MCF 10A (cell line): ENCODE measurements at places on chromosomes 5 and 9.
A peak's percentile ranks its signal among the peaks of the same experiment; 100 is the strongest.

GRCh38 chr5:138632900-138633489 lies 57.8 kb upstream of the HSPA9 start:
- peak; percentile 95 for DNase-seq

GRCh38 chr5:15502208-15502607 lies 2.2 kb downstream of the FBXL7 start:
- DNase-seq = no peak

GRCh38 chr5:173318881-173319620 lies 9.2 kb downstream of the STC2 start:
- DNase-seq = no peak

- DNase-seq = no peak
These were observed 370.0 kb downstream of the PSAT1 start for GRCh38 chr9:78666818-78667414.

DNA sequence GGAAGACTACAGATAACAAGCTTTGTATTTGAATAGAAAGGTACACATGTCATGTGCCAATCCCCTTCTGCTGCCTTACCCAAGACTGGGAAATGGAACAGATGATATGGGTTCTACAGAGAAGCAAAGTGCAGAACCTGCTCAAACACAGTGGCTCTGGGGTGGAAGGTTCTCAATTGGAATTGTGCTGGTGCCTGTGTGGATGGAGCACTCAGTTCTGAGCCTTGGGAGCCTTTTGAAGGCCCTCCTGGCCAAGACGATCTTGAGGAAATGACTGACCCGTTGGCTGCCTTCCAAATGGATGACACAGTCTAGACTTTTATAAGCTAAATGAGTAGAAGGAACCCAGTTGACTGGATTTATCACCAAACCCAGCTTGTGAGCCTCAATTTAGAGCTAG lies 4.2 kb upstream of the PRSS3 start:
- peak; percentile 82 for DNase-seq

- peak; percentile 24 for DNase-seq
These were observed 5.4 kb upstream of the MOCS2 start for GRCh38 chr5:53114988-53115387.

GRCh38 chr9:135050072-135050990 lies 37.1 kb upstream of the OLFM1 start:
- DNase-seq = no peak

DNA sequence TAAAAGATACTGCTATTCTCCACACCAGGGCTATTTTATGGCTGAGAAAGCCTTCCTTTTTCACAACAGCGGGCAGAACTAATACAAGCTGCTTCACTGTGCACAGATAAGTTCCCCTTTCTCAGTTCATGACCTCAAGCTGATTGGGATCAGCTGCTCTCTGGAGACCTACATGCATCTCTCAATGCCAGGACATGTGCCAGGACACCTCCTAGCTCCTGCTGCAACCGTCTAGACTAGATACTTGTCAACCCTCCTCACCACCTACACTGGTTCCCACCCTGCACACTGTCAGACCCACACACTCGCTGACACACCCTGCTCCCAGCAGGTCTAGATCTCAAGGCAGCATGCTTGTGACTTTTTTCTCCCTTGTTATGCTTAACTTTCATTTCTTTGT lies 39.8 kb downstream of the STARD4 start:
- DNase-seq = no peak

DNA sequence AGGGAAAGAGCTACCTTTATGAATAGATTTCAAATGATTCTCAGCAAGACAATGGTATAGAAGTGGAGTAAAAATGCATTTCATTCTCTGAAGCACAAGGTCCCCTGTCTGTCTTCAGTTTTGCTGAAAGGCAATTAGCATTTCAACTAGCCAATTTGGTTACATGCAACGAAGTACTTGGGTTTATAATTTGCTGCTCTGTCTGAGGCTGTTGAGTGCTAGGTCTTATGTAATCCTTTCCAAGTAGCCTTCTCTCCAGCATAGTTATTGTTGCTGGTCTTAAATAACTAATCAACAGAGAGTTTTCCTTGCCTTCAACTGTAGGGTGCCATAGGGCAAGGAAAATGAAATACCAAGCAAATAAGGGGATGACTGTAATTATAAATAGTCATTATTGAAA lies 4.5 kb downstream of the ADGRV1 start:
- DNase-seq = no peak

DNA sequence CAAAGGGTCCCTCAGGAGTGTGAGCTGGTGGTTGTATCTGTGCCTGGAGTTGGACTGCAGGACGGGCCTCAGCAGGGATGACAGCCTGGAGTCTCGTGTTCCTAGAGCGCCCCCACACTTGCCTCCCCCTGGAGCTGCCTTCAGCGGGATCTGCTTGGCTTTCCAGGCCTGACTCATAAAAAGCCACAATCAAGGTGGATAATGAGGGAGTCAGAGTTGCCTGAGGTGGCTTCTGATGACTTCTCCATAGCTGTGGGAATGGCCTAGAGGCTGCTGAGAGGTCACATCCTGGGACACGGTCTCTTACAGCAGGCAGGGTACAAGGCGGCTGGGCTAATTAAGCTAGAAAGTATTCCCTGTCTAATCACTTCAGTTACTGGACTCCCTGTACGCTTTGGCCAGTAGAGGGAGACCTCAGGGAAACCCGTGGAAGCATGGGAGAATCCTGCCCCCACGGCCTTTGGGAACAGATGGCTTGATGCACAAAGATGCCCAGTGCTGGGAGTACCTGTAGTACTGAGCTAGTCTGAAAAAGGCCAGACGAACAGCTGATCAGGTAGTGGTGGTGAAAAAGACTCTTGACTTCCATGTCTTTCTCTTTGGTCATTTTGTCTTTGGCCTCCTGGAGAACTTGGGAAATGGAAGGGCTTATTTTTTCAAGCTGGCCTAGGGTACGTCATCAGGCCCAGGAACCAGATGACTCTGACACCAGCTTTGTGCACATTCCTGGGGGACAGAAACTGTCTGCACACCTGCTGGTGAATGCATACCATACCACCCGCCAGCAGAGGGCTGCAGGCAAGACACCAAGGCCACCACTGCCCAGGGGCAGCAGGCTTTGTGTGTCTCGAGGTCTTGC lies 16.1 kb upstream of the FRRS1L start:
- peak; percentile 65 for DNase-seq

- DNase-seq = peak; percentile 20
These were observed 25.9 kb upstream of the ZFAND5 start for GRCh38 chr9:72390907-72391306.

DNA sequence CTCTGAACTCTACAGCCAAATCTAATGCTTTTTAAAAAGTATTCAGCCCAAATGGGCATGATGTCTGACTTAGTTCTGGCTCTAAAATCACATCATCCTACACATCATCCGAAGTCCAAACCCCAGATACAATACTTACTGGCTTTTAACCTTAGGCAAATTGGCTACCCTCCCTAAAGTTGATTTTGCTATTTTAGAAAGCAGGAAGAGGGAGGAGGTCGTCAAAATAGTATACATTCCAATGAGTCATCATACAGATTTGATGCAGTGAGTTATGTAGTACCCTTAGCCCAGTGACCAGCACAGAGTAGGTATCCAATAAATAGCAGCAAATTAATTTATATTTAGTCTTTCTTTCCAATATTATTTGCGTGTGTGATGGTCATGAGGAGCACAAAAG lies 582.0 kb upstream of the TUSC1 start:
- peak; percentile 67 for DNase-seq

DNA sequence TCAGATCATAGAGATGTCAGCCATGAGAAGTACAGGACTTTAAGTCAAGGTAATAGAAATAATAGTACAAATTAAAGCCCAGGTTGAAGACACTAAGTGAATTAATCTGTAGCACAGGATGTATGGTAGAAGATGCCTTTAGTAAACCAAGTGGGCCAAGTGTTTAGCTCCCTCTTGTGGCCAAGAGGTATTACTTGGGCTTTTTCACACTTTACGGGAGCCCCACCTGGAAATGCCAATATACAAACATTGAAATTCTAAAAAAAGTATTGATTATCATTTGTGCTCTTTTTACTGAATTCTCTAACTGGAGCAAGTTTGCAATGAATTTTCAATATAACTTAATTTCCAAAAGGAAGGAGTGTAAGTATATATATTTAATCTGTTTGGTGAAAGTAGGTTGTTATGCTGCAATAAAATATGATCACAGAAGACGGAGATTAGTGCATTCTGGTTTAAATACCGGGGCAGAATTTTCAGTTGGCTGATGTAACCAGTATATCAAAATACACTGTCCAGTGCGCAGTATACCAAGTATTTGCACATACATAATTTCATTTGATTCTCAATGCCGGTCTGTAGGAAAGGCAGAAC lies 84.7 kb downstream of the PARP8 start:
- peak; percentile 71 for DNase-seq

DNA sequence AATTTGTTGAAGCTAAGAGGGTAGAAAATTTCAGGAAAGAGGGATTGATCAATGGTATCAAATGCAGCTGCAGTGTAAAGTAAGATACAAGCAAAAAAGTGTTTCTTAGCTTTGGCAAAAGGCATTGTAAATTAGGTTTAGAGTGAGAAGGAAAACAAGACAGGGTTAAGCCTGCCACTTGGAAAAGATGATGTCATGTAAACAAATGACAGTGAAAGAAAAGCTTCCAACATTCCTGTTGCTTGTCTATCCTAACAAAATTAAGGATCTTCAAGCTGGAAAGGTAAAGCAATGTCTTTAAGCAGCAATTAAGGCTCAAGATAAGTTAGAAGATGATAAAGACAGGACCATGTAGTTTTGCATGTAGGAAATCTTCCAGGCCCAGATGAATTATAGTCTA lies 139.1 kb upstream of the PPP2R2B start:
- DNase-seq = no peak

DNA sequence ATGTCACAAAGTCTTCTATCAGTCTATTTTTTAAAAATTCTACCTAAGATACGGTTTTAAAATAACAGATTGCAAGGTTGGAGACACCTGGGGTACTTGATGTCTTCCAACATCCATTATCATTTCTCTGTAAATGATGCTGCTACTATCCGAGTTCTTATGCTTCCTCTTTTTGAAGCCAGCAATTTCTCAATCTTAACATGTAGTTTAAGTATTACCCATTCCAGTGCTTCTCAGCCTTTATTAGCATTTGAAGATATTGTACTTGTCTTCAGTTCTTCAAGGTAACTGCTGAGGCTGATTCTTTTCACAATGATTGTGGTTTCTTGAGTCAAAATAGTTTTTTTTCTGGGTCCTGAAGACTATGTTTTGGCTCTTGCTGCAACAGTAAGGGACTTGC lies 96.4 kb upstream of the SELENOP start:
- DNase-seq = no peak

DNA sequence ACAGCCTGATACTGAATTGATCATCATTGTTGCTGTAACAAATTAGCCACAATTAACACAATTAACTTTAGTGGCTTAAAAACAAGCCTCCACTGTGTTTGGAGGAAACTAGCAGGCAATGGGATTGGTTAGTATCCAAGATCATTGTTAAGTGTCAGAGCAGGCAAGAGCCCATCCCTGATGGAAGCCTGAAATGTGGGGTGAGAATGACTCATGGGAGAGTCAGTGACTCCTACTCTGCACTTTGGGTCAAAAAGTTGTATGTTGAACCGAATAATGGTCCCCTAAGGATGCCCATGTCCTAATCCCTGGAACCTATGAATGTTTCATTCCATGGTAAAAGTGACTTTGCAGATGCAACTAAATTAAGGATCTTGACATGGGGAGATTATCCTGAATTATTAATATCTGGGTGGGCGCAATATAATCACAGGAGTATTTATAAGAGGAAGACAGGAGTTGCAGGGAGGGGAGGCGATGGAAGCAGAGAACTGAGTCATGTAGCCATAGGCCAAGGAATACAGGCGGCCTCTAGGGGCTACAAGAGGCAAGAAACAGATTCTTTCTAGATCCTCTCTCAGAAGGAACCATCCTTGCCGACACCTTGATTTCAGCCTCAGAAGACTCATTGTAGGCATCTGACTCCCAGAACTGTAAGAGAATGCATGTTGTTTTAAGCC lies 28.8 kb downstream of the ALG2 start:
- peak; percentile 6 for DNase-seq

- peak; percentile 82 for DNase-seq
These were observed 42.7 kb downstream of the CYLC2 start for GRCh38 chr9:103037508-103038477.

GRCh38 chr5:16855485-16855884 lies 80.6 kb downstream of the MYO10 start:
- no peak for DNase-seq

DNA sequence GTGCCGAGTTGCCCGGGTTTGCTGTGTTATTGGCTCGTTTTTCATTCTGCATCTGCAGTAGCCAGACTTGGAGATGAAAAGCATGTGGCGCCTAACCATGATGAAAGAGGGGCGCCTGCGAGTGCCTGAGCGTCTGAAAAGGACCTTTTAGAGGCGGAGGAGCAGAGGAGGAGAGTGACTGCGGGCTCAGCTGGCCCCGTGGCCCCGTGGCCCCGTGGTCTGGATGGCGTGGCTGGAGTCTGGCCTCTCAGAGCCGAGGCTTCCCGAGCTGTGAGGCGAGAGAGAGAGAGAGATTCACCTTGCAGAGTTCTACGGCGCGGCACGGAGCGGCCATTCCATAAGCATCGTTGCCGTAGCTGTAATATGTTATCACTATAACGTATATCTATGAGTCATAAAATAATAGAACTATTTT lies 55.3 kb upstream of the RNU6ATAC start:
- no peak for DNase-seq

DNA sequence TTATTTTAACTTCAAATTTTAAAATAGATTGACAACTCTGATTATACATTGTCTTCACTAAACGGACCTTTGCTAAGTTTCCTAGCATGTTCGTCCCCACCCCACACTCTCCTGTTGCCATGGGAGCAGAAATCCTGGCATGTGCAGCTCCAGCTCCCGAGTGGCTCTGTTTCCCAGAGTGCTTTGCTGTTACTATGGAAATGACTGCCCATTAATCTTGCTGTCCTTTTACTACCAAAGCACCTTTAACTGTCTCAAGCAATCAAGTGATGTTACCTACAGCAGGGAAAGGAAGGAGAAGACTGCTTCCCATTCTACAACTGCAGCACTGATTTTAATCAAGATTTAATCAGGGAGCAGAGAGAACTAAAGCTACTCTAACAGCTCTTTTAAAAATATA lies 212.0 kb upstream of the KIF2A start:
- DNase-seq = peak; percentile 35

DNA sequence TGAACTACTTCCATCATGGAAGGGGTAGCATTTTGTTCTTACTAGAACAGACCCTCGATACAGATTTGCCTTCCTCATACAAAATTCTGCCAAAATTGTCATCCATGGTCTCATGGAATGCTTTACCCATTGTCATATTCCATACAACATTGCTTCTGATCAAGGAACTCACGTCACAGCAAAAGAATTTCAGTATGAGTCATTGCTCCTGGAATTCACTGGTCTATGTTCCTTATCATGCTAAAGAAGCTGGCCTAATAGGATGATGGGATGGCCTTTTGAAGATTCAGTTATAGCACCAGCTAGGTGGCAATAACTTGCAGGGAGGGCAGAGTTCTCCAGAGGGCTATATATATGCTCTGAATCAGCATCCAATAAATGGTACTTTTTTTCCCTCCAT lies 18.2 kb upstream of the FNIP1 start:
- DNase-seq = peak; percentile 61

GRCh38 chr5:77935506-77936364 lies 159.6 kb upstream of the TBCA start:
- DNase-seq = peak; percentile 5
